Activated CD8-positive, alpha-beta memory T cell treated with anti-CD3 and anti-CD28 coated beads for 24 hours (primary cell): ENCODE measurements at places on chromosomes 5 and 9.

DNA sequence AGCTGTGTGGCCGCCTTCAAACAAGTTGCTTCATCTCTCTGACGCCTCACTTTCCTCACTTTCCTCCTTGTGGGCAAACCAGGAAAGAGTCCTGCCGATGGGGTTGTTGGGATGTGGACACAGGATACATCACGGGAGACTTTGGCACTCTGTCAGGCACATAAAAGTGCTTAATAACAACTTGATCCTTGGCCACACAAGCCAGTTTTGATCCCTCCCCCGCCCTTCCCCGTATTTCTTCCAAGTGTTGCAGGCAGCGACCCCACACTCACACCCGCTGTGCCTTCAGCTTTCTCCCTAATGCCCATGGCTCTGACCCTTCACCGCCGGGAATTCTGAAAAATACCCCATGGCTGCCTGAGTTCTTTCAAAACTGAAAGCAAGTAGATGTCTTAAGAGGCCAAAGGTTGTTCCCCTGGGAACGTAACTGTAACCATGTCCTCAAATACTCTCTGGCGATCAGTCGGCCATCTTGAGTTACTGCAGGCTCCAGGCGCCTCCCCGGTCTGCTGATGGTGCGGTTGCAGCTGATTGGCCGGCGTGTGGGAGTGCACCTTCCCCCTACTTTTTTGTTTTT is 59.8 kb downstream of the ARHGEF37 start:
- no peak for DNase-seq

DNA sequence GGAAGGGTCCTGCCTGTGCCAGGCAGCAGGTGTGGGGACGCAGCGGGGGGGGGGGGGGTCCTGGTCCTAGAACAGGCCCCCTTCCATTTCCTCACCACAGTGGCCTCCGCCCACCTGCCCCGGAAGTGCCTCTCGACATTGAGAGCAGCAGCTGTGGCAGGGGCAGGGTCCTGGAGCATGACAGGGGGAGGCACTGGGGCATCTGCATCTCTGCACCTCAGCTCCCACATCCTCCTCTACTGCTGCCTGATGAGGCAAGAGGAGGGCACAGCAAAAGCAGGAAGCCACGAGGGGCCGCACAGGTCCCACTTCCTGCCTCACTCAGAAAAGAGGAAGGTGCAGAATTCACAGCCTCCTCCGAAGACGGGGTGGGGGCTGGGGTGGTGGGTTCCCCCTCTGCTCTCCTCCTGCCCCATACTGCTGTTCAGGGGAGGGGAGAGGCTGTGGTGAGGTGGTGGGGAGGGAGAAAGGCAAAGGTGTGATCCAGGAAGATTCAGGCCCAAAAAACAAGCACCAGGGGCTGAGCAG is 14.8 kb downstream of the AKNA start:
- DNase-seq: peak; percentile 91

DNA sequence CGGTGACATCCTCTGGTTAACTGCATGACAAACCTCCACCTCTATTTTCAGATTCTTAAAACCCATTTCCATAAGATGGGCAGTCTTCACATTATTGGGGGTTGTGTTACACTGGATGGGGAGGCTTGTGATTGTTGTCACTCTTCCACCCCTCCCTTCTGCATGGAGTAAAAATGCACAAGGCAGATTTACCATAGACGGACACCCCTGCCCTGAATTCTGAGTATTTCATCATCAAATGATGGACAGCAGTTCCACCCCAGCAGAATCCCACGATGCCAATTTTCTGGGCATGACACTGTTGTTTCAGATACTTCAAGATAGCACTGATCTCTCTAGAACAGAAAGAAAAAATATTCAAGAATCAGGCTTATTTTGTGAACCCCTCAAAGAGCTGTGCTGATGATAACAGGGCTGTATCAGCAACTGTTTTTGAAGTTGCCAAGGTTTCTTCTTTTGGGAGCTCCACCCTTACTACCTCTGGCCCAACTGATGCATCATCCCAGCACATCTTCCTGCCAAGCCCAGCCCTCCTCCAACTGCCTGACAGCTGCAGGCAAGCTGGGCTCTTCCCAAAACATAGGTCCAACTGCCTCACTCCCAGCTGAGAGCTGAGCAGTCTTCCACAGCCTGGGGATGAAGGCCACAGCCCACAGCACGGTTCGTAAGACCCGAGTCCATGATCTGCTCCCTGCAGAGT is 21.4 kb downstream of the CMBL start:
- no peak for DNase-seq

DNA sequence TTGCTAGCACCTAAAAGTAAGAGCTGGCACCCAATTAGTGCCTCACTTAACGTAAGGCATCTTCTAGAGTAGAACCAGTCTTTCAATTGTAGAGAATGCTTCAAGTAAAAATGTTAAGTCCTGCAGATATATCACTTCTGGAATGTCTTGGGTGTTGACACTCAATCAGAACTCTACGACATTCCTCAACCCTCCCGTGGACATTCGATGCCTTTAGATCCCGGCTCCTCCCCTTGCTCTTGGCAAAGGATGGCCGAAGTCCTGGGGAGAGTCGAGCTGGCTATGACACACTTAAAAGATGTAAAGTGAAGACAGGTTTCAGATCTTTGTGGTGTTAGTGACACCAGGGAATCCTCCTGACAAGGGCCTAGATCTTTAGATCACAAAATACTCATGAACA is 87.5 kb upstream of the ERCC6L2 start:
- DNase-seq: no peak

- no peak for DNase-seq
These were observed 6.7 kb downstream of the N4BP3 start for GRCh38 chr5:178119915-178120606.

DNA sequence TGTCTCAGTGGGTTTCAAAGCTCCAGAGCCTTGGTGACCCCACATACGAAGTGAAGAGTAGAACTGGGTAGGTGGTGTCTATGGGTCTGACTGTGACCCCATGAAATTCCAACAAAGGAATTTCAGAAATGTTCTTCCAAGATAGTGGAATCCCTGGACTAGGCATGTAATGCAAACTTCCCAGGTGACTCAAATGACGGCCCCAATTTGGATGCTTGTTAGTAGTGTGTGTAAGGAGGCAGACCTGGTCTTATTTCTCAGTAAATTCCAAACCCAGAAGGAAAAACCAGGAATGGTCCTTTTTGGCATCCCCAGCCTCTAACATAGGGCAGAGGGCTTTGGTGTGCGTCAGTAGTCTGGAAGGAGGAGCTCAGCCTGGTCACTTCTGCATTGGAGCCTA is 43.6 kb upstream of the ABCA1 start:
- DNase-seq: no peak

- no peak for DNase-seq
These were observed 31.3 kb downstream of the ZFAND5 start for GRCh38 chr9:72333709-72334108.

DNA sequence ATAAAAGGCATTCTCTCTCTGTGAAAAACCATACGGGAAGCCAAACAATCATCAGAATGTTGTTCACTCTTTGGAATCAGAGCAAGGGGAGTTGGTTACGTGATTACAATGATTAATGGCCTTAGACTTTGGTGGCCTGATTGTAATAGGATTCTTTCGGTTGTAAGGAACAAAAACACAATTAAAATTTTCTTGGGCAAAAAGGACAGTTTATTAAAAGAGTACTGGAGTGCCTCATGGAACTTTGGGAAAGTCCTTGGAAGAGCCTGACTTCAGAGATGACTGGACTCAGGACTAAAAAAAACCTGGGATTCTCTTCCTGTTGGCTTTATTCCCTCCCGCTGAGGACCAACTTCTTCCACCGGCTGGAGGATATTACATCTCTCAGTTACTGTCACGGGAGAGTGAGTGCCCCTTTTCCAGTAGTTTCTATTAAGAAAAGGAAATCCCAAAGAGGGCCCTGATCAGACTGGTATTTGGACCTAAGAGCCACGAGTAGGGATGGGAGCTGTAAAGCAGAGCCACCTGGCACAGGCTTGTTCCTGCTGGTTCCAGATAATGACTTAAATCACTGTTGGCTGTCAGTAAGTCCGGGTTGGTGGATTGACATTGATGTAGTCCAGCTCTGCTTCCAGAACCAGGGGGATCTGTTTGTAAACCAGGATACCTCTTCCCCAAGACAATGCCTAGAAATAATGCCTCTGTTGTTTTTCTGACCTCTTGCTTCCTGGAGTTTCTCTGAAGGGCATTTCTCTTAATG is 53.9 kb downstream of the CFAP95 start:
- DNase-seq: no peak

DNA sequence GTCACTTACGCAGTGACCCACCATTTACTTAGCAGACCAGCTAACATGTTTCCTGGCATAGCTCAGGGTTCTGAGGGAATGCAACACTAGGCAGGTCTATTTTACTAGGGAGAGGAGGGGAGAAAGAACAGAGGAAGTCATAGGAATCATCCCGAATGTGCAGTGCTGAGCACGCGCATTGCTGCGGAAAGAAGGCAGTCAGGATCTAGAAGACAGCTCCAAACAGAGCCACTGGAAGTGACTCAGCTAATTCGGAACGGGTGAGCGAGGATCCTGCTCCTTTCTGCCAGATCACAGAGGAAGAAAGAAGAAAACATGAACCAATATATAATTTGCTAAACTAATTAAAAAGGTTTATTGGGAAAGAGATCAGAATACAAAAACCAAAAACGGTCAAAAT is 339.8 kb downstream of the EFNA5 start:
- no peak for DNase-seq

DNA sequence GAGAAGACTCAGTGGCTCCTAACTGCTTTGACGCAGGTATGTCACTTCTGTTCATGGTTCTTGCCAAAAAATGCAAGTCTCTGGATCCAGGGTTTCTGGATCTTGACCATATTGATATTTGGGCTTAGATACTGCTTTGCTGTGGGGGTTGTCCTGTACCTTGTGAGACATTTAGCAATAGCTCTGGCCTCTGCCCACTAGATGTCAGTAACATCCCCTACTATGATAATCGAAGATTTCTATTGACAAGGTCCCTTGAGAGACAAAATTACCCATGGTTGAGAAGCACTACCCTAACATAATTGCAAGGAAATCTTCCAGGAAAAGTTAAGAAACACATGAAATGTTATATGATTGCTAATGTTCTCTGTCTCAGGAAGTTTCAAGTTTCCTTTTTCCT is 285.4 kb downstream of the TMEM232 start:
- DNase-seq: no peak

- DNase-seq: no peak
These were observed 25.2 kb upstream of the GLRA1 start for GRCh38 chr5:151949701-151950308.

GRCh38 chr5:122377026-122377425 is 65.0 kb downstream of the SNCAIP start:
- no peak for DNase-seq

GRCh38 chr9:63817622-63818518 is 1467.1 kb downstream of the FOXD4L5 start:
- DNase-seq: peak; percentile 94

DNA sequence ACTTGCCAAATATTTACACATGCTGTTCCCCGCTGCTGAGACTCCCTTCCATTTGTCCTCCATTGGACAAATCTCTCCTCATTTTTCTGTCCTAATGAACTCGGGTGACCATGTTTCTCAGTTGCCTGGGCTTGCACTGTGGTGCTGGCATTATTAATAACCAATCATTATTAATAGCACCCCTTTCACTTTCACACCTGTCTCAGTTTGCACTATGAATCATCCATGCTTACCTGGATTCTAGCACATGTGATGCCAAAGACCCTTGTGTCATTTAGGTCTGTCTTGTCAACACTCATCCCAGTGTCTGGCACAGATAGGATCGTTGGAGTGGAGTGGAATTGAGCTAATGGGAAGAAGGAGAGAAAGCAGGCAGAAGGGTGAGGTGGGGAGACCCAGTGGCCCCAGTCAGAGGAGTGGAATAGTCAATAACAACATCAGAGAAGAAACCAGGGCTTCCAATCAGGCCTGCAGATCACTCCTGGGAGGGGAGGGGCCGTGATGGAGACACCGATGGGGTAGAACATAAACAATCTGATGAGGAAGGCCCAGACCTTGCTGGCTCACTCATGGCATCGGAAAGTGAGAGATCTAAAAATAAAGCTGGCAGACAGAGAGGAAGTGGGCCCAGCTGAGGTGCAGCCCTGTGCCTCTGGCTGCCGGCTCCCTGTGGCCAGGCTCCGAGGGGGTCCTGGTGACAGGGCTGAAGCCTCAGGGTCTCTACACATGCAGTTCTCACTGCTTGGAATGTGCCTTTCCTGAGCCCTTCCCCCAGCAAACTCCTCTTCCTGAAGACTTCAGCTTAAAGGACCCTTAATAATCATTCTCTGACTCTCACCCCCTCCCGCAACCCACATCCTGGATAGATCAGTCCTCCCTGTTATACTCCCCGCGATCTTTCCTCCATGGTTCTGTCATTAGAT is 33.5 kb upstream of the CRB2 start:
- DNase-seq: peak; percentile 86

- no peak for DNase-seq
These were observed 205.6 kb upstream of the GDNF start for GRCh38 chr5:38045446-38045845.

GRCh38 chr5:137624786-137625349 is 111.0 kb downstream of the KLHL3 start:
- no peak for DNase-seq
